ENCODE measurements at places on chromosomes 13 and 19.

GRCh38 chr13:46575301-46575771 lies 22.4 kb downstream of the LRCH1 start:
- DNase-seq: no peak

GRCh38 chr13:83281654-83282053 lies 600.6 kb downstream of the SLITRK1 start:
- no peak for DNase-seq

GRCh38 chr19:16627193-16627927 lies 644 bp downstream of the MED26 start:
- peak; percentile 40 for DNase-seq

GRCh38 chr13:79502859-79503468 lies 22.0 kb downstream of the NDFIP2 start:
- no peak for DNase-seq

DNA sequence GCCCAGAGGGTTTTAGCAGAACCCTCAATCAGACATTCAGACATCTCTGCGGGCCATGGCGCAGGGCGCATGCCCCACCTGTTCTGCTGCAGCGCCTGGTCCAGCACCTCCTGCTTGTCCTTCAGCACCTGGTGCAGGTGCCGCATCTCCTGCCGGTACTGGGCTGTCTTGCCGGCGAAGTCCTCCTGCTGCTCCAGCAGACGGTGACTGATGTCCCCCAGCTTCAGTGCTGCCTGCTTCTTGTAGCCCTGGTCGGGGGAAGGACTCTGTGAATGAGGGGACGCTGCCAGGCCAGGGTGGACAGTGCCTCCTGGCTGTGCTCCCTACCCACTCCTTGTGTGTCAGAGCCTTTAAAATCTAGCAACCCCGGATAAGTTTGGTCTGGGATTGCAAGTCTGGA lies 12.2 kb upstream of the SLC7A9 start:
- no peak for DNase-seq

DNA sequence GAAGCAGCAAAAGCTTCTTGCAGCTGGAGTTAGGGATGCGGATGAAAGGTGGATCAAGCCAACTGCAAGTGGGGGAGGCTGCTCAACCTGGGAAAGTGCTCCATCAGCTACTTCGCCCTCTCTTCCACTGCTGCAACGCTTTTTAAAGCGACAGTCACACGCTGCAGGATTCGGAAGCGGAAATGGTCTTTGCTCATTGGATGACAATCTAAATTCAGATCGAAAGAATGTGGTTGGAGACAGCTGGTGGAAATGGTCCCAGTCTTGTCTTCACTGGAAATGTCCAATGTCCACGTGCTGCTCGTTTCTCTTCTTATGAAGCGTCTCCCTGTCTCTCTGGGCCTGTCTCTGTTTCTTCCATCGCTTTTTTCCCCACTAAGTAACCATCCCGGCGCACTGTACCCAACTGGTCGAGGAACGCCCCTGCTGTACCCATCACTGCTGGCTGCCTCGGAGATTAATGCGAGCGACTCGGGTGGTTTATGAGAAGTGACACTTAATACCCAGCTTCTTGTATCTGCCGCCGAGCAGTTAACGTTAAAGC lies 2.1 kb upstream of the FGF9 start:
- DNase-seq: no peak

GRCh38 chr13:28865951-28866350 lies 45.8 kb downstream of the MTUS2 start:
- no peak for DNase-seq

DNA sequence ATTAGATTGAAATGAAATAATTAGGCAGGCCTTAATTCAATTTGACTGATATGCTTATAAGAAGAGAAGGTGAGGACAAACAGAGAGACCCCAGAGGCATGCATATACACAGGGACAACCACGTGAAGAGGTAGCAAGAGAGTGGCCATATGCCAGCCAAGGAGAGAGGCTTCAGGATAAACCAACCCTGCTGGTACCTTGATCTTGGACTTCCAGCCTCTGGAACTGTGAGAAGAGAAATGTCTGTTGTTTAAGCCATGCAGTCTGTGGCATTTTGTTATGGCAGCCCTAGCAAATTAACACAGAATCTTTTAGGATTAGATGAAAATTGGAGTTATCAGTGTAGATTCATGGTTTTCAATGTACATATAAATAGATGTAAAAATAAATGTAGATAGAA lies 120.1 kb downstream of the KCTD15 start:
- no peak for DNase-seq

DNA sequence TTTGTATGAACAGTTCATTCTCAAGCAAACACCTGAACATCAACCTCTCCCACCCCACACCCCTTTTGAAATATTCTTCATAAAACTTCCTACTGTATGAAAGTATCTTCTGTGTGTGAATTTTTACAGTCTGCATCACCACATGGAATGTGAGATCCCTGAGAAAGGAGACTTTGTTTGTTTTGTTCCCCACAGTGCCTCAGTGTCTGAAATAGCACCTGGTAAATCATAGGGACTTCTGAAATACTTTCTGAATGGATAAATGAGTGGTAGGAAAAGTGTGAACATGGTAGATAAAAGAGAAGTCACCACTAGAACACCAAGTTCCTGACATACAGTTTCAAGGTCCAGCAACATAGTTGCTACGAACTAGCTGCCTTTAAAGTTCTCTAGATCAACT lies 1071.2 kb downstream of the EFNB2 start:
- no peak for DNase-seq

DNA sequence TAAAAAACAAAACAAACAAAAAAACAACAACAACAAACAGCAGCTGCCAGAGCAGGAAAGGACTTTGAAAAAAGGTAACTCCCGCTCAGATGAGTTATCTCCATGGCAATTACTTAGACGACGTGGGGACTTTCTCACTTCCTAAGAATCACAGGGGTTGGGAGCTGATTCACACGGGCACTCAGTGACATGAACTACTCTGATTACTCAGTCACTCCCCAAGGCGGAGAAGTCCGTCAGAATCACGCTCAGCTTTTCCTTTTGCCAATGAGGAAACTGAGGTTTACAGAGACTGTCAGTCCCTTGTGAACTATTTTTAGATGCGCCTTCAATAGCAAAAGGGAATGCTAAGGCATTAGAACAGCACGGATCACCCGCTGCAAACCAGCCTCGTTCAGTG lies 32.3 kb upstream of the MATK start:
- no peak for DNase-seq
